ENCODE measurements at places on chromosomes 4 and X.
A peak's percentile ranks its signal among the peaks of the same experiment; 100 is the strongest.

DNA sequence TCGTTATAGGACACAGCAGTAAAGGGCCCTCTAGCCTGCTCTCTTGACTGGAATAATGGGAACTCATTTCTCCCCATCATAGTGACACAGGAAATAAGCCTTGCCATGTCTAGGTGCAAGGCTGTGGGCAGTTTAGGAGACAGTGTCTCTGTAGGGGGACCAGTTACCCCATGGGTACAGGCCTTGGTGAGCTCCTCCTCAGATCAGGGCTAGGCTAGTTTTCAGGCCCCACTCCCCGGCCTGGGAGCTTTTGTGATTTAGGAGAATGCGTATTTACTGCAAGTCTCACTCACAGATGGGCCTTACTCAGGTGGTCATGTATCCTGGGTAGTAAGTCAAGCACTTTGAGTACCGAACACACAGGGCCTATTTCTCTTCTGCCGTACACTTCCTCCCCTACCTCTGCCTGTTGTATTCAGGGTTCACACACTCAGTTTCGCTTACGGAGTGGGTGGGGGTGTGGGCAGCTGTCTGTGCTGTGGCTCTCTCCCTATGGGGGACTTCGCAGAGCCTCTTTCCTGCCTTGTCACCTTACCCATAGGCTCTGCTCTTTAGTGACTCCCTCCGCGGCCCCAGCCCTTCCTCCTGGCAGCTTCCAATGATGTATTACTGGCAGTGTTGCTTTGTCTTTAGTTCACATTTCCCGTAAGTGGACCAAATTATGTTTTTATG is 34.2 kb downstream of the FAM193A start:
- DNase-seq, result peak; percentile 73

GRCh38 chrX:29447867-29448266 is 767.5 kb upstream of the MAGEB2 start:
- no peak for DNase-seq

DNA sequence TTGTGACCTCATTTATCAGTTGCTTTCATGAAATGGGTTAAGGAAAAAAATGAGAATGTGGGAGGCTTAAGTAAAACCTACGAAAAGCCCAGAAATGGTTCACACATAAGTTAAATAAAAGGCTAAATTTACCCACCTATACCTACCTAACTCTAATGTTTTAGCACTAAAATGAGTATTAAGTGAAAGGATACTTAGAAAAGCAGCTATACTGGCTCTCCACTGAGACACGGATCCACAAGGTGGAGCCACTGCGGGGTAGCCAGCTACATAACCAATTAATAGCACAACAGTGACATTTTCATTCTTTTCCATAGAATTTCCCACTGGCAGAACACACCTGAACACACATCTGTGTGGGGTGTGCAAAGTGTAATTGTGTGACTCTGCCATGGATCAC is 101.9 kb downstream of the MAML3 start:
- peak; percentile 32 for DNase-seq

DNA sequence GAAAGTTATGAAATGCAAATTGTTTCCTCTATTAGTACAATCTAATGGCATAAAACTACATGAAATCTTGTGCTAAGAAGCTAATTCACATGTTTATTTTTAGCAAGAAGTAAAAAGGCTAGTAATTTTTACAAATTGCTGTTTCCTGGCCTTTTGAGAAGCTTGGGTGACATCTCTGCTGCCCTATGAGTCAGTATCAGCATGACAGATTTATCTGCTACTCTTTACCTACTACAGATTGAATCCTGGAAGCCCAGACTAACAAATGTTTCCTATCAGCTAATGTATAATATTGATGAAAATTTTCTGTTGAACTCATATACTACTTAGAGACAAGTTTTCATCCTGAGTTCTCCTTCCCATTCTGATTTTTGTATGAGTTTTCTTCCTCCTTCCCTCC is 232.4 kb downstream of the DCTD start:
- DNase-seq, result no peak

DNA sequence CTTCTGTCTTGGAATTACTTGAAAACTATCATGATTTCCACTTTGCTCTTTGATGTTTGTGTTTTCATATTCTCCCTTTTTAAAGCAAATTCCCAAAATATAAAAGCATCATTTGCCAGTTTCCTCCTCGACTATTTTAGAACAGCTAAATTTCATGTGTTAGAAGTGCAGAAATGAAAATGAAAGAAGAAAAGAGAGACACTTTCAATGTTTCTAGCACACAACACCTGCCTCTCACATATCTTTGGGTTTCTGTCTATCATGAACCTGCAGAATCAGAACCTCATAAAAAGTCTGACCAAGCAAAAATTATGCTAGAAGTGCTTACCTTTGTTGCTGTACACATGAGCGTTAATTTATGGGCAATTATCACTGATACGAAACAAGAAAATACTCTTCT is 1.9 kb upstream of the NEUROG2 start:
- no peak for DNase-seq

- no peak for DNase-seq
Measured at GRCh38 chrX:107117993-107118321, 665 bp downstream of the RBM41 start.

DNA sequence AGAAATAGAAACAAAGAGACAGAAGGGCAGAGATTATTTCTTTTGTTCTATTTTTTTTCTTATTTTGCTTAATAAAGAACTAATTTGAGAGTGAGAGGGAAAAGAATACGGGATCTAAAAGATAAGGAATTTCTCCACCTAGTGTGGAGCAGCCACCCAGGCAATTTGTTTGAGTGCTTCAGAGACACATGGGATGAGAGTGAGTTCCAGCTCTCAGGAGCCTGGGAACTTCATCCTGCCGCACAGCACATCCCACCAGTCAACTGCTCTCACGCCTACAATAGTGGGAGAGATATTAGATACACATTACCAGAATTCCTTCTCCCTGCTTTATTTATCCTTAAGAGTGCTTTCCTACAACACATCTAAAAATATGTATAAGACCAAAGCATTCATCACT is 946.4 kb downstream of the PDHA2 start:
- DNase-seq, result no peak

- no peak for DNase-seq
Measured at GRCh38 chrX:41391606-41392005, 55.5 kb upstream of the NYX start.

DNA sequence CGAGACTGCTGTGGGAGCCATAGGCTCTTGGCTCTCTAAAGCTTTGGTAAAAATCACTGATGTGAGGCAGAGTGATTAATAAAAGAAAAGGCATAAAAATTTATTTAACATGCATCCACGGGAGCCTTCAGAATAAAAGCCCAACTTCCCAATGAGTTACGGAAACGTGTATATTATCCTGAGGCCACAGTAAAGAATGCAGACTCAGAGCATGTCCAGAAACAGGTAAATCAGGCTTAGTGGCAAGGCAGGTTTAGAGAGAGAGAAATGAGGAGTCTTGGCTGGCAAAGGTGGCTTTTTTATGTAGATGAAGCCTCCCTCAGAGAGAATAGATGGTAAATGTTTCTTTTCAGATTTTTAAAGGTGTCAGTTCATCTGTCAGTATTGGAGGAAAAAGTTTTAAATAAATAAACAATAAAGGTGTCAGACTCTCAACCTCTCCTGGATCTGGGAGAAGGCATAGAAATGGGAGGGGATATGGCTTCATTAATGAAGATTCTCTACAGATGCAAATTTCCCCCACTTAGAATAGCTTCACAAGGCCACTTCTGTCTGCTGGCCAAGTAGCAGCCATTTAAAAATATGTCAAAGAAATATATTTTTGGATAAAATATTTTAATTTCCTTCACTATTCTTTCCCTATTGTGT is 24.0 kb downstream of the C4orf51 start:
- DNase-seq, result no peak

GRCh38 chr4:9874385-9874784 is 93.0 kb downstream of the DRD5 start:
- no peak for DNase-seq

GRCh38 chr4:20995015-20995414 is 294.8 kb downstream of the PACRGL start:
- no peak for DNase-seq

DNA sequence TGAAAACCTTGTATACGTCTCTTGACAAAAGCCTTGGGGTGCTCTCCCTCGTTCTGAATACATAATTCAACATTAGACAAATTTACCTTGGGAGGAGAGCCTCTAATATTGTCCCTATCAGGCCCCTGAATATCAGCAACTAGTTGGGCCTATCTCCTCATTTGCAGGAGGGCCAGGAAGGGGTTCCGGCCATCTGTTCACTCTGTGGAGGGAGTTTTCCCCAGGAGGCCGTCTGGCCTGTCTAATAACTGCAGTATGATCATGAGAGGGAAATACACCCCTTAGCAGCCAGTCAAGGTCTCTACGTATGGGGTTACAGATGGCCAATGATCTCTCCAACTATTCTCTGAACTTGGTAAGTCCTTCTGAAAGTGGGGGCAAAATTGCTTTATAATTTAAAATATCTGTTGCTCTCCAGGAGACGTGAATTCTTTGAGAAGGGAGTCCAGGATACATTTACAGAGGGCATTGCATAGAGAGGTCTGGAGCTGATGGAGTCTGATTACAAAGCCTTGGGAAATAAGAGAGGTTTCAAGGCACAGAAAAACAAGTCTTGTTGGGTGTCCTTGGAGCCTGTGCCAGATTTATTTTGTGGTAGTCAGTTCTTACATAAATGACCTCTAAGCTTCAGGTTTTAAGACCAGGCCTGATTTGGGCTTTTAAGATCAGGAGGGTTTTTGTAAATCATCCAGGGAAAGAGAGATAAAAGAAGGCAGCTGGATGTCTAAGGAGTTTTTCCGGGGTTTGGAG is 48.2 kb upstream of the UXT start:
- DNase-seq, result no peak

- no peak for DNase-seq
Measured at GRCh38 chr4:84239278-84239845, 259.7 kb downstream of the NKX6-1 start.

DNA sequence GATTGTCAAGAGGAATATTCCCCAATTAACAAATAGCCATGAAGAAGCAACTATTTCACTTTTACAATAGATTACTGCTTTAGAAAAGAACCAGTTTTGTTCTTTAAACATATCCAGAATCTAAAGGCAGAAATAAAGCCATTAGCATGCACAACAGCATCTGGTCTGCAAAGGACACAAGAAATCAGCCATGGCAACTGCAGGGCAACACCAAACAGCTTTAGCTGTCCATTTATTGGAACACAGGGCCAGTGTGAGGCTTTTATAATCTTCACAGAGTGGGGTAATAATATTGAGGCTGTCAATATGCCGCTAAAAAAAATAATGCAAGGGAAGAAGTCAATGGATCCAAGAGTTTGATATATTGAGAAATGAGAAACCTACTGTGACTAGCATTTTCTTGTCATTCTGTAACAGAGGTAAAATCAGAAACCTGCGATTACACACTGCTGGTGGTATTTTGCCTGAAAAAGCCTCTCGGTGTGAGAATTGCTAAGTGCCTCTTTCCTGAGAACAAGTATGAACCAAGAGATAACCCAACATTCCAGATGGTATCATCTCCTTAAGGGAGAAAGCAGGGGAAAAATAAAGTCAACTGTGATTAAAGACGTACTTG is 2.7 kb upstream of the BANK1 start:
- no peak for DNase-seq

DNA sequence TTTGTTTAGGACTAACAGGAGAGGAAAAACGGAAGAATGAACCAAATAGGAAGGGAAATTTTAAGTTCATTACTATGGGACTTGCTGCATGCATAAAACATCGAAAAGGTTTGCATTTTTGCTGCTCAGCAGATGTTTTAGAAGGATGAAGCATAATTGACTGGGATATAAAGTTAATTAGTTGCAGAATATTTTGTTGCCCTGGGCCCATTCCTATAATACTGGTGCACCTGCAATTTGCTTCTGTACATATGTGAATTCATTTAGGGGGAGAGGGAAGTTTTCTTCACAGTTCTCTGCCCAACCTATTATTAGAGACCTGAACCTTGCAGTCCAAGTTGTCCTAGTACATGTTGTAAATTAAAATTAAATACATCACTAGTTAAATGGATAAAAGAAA is 232.0 kb downstream of the UGT8 start:
- DNase-seq, result no peak

GRCh38 chr4:63211776-63212479 is 1197.3 kb downstream of the TECRL start:
- DNase-seq, result no peak

DNA sequence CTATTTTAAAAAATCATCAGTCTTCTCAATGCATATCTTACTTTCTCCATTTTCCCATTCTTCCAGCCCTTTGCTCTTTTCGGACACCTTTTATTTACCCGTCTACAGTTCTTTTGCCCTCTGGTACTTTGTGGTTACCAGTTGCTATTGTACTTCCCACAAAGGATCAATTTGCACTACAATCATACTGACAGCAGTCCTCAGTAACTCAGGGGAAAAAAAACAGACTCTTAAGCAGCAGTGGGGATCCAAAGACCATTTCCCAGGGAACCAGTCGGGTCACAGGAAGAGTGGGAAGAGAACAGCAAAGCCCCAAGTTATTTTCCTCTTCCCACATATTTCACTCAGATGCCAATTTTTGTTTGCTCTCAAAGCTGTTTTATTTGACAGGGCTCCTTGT is 23.1 kb downstream of the DMD start:
- DNase-seq, result no peak

DNA sequence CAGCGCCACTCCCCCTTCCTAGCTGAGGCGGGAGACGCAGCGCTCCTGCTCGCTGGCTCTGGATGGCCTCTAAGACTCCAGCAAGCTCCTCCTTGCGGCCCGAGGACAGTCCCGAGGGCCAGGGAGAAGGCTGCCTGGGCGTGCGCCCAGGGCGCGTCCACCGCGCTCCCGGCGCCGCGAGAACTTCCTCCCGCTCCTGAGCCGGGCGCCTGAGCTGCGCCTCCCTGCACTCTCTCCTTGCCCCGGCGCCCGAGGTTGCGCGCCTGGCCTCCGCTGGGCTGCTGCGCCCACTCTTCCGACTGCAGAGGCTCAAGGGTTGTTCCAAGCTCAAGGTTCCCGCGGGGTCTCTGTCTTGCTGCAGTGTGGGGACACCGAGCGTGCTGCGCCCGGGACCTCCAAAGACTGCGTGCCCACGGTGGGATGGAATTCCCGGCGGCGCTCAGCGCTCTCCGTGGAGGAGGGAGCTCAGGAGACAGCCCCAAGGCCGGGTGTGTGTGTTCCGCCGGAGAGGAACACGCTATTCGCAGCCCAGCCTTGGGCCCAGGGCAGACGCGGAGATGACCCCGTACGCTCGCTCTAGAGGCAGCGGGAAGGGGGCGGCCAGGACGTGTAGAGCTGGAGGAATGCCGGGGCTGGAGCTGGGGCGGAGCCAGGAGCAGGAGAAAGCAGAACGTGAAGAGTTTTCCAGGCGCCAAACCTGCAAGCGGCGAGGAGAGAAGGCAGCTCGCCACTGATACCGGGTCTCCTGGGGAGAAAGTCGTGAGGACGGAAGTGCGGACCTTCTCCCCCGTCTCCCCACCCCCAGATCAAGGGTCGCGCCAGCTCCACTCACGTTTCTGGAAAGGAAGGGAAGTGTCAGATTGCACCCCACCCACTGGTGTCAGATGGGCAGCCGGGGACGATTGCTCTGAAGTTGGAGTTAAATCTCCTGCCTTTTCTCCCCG is at the start of gene ARHGAP6:
Gene ARHGAP6, minus strand, starts transcription at position 753 of the 944 bp plus-strand sequence. CDS start 1,092 bp downstream, outside the sequence.
- DNase-seq, result no peak

- no peak for DNase-seq
Measured at GRCh38 chr4:99649778-99650177, 7.8 kb downstream of the C4orf54 start.

GRCh38 chrX:53186351-53186750 is 38.7 kb downstream of the KDM5C start:
- DNase-seq, result no peak
